NCI-H446 treated with DMSO at 0.1 percent for 48 hours (cell line): ENCODE measurements at places on chromosomes 12 and 14.

GRCh38 chr14:105529319-105529568, 2.9 kb downstream of the TMEM121 start:
- DNase-seq = no peak

- DNase-seq = no peak
Observed at GRCh38 chr14:21882226-21882625, 208.6 kb upstream of the OR4E1 start.

DNA sequence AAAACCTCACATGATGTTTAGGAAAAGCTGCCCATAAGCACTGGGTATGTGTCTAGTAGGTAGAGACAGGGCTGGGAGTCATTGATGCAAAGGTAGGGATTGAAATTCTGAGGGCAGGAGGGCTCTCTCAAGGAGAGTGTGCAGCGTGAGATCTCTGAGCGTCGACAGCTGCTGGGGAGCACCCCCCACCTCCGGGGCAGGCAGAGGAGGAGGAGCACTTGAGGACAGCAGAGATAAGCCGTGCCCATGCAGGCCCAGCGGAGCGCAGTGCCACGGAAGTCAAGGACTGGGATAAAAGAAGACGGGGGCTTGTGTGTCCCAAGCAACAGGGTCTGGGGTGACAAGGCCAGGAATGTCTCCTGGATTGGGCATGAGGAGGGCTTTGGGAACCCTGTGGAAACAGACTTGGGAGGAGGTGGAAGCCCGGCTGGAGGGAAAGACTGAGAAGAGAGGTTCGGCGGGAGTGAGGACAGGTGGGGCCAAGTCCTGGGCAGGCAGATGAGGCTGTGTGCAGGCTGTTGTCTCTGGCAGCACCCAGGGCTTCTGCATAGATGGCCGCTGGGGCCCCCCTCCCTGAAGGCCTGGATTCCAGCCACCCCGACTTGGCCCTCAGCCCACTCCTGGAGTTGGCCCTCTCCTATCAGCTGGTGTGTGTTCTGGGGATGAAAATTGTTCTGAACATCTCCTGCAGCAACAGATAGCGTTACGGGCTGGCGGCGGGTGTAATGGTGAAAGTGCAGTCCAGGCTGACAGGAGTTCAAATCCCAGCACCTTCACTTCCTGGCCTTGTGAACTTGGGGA, 1.9 kb downstream of the CACNA2D4 start:
- peak; percentile 87 for DNase-seq

- no peak for DNase-seq
Observed at GRCh38 chr12:112810235-112810917, 18.8 kb downstream of the RPH3A start.

- no peak for DNase-seq
Observed at GRCh38 chr12:92363295-92364146, 217.9 kb upstream of the BTG1 start.

- no peak for DNase-seq
Observed at GRCh38 chr12:27081668-27082111, 688 bp downstream of the C12orf71 start.

GRCh38 chr14:94382099-94382715, 6.2 kb downstream of the SERPINA1 start:
- DNase-seq = no peak

- no peak for DNase-seq
Observed at GRCh38 chr14:60637479-60638315, 11.6 kb downstream of the SIX1 start.

DNA sequence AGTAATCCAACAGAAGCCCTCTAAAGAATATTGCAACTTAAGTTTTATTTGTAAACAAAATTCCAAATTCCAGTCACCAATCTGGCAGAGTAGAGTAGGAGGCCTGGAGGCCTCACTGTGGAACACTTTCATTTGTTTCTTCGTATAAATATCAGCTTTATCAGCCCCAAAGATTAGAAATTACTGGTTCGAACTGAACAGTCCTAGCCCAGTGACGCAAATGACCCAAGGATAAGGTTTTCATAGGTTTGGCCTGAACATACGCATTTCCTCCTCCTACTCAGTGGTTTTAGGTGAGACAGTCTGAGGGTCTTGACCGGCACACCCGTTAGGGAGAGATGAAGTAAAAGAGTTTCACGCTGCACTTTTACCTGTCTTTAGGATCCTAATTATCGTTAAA, 1.7 kb downstream of the CDC42BPB start:
- DNase-seq = no peak

DNA sequence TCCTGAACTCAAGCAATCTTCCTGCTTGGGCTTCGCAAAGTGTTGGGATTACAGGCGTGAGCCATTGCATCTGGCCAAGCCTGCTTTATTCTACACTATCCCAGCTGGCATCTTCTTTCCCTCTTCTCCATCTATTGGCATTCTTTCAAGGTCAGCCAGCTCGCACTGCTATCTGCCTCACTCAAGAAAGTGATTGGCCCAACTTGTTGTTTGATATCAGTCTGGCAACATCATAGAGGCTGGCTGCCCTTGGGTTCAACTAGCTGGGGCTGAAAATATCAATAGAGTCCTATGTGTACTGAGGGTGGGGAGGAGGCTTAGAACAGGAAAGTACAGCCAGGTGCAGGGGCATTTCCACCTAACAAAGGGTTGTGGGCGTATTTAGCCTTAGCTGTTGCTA, 17.1 kb downstream of the GMFB start:
- DNase-seq = no peak

GRCh38 chr12:79326222-79326621, 364.5 kb downstream of the PAWR start:
- peak; percentile 76 for DNase-seq

DNA sequence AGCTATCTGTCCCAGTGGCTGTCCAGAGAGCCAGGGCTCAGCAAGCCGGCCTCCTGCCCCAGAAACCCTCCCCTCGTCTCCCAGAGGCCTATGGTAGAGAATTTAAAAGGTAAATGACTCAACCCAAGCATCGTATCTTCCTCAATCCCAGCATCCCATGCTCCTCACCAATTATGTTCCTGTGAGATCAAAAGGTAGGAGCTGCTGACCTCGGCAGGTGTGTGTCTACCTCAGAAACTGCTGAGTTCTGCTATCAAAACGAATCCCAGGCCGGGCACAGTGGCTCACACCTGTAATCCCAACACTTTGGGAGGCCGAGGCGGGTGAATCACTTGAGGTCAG, 49.3 kb downstream of the FOXN3 start:
- no peak for DNase-seq

- DNase-seq = peak; percentile 29
Observed at GRCh38 chr12:110403976-110404682, 621 bp upstream of the ANAPC7 start.

- no peak for DNase-seq
Observed at GRCh38 chr12:100494538-100494937, 20.9 kb downstream of the NR1H4 start.

DNA sequence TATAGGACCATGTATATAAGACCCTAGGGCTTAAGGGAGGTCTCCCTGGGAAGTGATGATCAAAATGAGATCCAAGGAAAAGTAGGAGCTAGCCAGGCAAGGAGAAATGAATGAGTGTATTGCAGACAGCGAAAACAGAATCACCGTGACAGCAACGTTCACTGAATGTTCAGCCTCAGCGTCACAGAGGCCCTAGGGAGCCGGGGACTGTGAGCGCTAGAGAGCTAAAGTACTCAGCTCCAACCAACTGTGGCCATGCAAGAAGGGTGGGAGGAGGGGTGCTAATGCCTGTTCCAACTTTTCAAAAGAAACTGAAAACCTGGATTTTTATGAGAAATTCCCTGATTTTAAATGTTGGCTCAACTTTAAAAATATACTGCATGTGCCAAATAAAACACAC, 105.5 kb upstream of the CCND2 start:
- DNase-seq = no peak

DNA sequence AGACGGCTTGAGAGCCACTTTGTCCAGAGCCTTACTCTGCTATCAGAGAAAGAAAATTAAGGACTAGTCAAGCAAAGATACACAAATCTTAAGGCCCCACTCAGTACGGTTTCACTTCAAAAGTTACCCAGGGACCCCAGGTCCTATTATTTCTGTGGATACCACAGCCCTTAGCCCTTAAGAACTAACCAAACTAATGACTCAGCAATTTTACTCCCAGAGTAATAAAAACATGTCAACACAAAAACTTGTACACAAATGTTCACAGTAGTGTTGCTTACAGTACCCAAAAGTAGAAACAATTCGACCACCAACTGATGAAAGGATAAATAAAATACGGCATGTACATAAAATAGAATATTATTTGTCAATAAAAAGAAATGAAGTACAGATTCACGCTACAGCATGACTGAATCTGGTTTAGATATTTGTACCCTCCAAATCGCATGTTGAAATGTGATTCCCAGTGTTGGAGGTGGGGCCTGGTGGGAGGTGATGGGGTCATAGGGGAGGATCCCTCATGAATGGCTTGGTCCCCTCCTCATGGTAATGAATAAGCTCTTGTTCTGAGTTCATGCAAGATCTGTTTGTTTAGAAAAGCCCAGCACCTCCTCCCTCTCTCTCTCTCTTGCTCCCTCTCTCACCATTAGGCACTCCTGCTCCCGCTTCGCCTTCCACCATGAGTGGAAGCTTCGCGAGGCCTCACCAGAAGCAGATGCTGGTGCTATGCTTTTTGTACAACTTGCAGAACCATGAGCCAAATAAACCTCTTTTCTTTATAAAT, 30.5 kb downstream of the AREL1 start:
- DNase-seq = no peak

DNA sequence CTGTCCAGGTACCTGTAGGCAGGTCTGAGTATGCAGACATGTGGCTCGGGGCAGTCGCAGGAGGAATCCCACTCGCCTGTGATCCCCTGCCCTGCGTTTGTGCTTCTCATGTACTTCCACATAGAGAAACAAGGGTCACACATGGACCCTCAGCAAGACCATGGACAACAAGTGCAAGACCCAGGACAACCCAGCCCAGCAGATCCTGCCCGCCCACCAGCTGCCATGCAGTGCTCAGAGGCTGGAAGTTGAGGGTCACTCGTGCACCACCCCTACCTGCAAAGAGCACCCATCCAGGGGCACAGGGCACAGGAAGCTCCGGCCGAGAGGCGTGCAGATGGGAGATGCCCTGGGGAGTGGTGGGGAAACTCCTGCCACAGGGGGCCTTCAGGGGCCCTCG, 67.5 kb upstream of the C14orf180 start:
- no peak for DNase-seq

- no peak for DNase-seq
Observed at GRCh38 chr12:52204931-52205505, 13.2 kb upstream of the KRT80 start.

DNA sequence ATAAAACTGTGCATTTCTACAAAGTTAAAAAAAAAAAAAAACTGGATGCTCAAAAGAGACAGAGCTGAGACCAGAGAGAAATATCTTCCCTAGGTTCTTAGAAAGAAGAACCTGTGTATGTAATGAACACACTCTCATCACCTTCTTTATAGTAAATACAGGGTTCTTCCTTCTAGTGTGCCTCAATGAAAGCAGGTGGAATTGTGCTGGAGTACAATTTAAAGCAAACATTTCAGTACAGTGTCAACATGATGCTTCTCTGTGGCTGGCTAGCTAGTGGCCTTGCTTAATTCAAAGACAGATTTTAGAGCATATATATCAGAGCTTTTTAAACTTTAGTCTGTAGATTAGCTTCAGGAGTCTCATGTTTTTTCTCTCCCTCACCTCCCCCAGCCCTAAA, 249.8 kb upstream of the ARHGAP5 start:
- DNase-seq = no peak

- DNase-seq = no peak
Observed at GRCh38 chr12:113115455-113116126, 20.0 kb downstream of the RASAL1 start.

- no peak for DNase-seq
Observed at GRCh38 chr14:44830371-44830770, 131.4 kb downstream of the KLHL28 start.

GRCh38 chr12:46298261-46298660, 29.4 kb upstream of the SLC38A1 start:
- no peak for DNase-seq

DNA sequence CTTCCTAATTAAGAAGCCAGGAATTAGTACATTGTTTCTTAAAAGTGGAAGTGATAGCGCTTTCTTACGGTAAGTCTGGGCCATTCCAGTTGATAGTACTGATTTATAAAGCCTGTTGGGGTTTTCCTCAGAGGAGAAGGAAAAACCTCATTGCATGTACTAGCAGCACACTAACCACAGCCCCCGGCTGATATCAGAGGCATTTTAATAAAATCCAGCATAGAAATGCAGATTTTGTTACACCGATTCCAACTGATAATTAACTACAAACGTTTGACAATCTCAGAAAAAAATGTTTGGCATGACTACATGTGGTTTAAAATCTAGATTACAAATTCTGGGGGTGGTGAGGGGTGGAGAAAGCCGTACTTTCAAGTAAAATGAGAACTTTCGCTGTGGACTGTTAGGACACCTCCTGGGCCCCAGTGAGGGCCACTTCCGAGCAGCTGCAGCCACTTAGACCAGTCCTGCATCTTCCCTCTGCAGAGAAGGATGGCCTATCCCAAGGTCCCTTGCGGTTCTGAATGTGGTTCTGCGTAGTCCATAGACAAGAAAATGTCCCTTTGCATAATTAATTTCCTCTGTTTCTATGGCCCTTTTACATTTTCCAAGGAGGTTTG, 374.4 kb downstream of the NUAK1 start:
- no peak for DNase-seq

- DNase-seq = no peak
Observed at GRCh38 chr12:6667559-6668210, 4.8 kb upstream of the ING4 start.

- no peak for DNase-seq
Observed at GRCh38 chr14:86404425-86404824, 874.5 kb downstream of the FLRT2 start.

DNA sequence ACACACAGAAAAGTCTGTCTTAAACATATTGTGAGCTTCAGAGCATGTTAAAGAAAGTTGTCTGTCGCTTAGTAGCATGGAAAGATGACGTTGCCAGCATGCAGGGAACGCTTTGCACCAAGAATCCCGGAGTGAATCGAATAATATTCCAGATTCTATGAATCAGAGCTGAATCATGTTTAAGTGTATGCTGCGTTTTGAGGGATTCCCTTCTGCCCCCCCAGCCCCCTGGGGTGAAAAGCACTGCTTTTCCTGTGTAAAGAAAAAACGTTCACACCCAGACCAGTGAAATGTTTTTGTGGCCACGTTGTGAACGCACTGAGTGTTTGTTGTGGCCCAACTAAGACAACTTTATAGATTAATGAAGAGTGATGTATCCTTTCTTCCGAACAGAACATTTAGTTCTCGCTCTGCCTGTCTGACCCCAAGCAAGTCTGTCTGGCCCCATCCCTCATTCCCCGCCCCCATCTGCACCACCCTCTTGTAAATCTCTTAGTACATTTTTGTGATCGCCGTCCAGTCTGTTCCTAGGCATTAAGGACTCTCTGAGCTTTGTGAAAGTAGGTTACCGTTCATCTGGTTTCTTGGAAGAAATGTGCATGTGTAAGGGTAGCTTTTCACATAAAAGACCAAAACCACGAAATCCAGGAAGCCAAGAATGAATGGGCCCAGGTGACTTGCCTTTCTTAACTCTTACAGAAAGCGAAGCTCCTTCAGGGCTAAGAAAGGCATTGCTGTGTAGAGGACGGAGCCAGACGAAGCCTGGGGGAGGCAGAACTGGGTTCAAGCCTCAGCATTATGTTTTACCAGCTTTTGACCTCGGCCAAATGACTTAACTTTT, 103.0 kb downstream of the SAMD4A start:
- DNase-seq = no peak

- no peak for DNase-seq
Observed at GRCh38 chr12:118494776-118495175, 118.4 kb downstream of the SUDS3 start.
